ENCODE measurements at places on chromosomes 1 and 21.

GRCh38 chr1:53526451-53527101 is 67.4 kb downstream of the DMRTB1 start:
- no peak for DNase-seq

DNA sequence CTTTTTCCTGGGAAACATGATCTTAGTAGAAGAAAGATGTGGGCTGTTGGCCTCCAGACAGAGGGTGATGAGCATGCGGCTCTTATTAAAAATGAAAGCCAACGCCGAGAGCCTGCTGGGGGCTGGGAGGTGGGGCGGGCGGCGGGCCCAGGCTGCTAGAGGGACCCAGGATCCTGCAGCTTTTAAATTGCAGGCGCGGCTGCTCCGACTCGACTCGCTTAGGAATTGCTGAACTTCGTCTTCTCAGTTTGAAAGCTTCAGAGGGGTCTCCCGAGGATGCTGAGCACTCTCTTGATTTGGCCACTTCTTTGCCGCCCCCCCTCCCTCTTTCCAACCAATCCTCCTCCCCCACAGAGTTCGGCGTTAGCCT is 1.2 kb downstream of the AGPAT3 start:
- DNase-seq = no peak

DNA sequence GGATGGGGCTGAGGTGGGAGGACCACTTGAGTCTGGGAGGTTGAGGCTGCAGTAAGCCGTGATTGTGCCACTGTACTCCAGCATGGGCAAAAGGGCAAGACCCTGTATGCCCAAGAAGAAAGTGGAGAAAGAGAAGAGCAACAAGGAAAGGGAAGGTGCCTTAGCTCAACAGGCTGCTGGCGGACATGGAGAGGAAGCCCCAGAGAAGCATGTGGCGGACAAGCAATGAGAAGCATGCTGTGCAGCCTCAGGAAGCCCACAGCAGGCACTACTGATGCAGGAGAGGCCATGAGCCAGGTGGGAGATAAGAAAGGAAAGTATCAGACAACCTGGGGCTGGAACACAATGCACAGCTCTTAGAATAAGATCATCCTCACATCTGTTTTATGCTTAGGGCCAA is 32.6 kb upstream of the GNG4 start:
- no peak for DNase-seq

- DNase-seq = no peak
These were observed 41.5 kb upstream of the LIN9 start for GRCh38 chr1:226350519-226350865.

GRCh38 chr1:2274231-2274928 is 46.3 kb downstream of the SKI start:
- no peak for DNase-seq

GRCh38 chr1:1086911-1087341 is 12.8 kb upstream of the RNF223 start:
- no peak for DNase-seq

GRCh38 chr21:45262616-45263015 is 25.1 kb downstream of the POFUT2 start:
- DNase-seq = no peak

- DNase-seq = no peak
These were observed 2.8 kb upstream of the CELA2A start for GRCh38 chr1:15453734-15454133.

- no peak for DNase-seq
These were observed 40.3 kb downstream of the PROX1 start for GRCh38 chr1:214028095-214028494.

DNA sequence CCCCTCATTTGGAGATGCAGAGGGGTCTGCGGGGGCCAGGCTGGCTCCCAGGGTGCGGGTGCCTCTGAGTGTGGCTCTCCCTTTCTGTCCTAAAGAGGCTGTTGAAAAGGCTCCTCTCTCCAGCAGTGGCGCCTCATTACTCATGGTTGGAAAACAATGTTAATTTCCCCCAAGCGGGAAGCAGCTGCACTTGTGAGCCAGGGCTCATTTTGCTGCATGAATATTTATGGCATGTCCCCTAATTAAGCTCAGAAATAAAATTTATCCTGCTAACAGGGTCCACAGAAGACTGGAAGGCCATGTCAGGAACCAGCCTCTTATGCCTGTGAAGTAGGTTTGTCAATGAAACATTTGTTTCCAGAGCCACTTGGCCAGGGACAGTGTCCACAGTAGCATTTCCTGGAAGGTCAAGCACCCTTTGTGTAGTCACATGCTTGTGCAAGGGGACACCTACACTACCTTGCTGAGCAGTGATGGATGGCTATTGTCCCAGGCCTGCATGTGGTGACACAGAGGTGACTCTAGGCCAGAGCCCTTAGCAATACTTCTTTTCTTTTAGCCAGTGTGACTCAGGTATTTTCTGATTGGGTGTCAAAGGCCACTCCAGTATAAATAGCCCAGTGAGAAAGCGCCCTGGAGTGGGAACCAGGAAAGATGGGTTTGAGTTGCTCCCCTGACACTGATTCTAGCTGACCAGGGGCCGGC is 259.0 kb downstream of the FOXD2 start:
- DNase-seq = no peak

DNA sequence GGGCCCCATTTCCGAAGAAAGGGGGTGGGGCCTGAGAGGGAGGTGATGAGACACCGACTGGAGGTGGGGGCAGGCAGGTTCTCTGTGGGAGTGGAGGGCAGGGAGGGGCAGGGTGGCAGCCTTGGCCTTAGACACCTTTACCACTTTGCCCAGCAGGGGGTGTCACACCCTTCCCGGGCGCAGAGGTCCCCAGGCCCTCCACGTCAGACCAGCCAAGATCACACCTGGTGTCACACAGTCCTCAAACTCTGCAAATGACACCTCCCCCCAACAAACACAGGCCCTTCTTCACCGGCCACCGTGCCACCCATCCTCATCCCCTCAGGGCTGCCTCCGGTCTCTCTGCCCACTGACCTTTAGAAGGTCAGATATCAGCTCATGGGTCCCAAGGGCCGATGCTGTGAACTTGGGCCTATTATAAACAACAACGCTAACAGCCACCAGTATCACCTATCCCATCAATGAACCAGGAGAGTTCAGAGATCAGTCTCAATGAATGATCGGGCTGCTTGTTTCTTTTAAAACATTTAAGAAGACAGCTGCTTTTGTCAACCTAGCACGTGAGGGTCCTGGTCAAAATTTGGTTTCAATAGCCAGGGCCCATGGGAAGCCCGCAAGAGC is 103.9 kb downstream of the CASZ1 start:
- no peak for DNase-seq

GRCh38 chr1:179017383-179018326 is 8.0 kb upstream of the FAM20B start:
- DNase-seq = no peak

DNA sequence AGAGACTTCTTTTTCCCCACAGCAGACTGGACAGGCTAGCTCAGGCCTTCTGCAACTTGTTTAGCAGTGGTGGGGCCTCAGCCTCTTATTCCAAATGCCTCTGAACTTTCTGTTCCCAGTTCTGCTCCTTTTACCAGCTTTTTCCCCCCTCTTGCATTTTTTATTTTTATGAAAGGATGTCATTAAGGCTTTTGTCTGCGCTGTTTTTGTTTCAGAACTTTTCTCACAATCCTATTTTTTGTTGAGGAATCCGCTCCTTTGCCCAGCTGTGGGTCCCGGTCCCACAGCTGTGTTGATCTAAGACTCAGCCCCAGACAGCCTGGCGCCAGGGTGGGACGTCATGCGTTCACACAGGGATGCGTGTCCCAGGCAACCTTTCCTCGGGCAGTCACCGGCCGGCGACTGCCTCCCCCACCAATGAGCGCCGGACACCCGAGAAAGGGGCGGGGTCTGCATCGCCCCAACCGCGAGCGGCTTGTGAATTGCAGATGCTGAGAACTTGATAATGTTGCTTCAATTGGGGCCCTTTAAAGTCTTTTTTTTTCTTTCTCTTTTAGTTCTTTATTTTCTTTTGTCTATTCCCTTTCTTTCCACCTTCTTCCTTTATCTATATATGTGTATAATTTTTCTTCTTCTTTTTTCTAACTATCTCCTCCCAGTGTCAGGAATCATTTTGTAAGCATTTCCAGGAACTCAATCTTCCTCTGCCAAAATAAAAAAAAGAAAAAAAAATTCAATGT is 3.0 kb upstream of the ID3 start:
- DNase-seq = no peak

GRCh38 chr1:31400393-31400792 is 12.6 kb upstream of the SERINC2 start:
- DNase-seq = no peak

DNA sequence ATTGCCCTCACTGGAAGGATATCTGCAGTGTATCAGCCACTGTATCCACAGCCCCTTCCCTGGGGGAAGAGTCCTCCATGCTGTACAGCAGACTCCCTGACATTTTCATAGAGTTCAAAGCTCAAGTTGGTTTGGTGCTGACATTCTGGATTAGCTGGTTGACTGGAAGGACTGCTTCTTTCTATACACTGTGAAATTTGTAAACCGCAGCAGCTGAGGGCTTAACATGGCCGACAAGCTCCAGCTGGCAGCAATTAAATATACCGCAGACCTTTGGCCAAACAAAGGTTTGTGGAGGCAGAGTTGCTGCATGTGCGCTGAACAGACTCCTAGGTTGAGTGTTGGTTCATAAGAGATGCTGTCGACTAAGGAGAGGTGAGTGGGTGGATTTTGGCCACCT is 126.4 kb downstream of the DHRS3 start:
- no peak for DNase-seq

DNA sequence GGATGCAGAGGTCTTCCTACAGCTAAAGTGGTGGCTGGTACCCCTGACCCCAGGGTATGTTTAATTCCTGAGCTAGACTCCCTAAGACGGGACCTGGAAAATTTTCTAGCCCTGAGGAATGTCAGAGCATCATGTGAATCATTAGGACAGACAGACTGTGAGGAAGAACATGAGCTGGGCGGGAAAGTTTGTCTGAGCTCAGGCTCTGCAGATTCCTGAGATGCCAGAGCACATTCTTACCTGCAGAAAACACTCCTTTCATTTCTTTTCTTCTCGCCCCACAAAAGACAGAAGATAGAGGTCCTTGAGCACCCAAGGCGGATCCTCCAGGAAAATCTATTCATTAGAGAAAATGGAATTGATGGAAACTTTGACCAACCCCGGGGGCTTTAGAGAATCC is 6.5 kb downstream of the CAPN2 start:
- DNase-seq = no peak

DNA sequence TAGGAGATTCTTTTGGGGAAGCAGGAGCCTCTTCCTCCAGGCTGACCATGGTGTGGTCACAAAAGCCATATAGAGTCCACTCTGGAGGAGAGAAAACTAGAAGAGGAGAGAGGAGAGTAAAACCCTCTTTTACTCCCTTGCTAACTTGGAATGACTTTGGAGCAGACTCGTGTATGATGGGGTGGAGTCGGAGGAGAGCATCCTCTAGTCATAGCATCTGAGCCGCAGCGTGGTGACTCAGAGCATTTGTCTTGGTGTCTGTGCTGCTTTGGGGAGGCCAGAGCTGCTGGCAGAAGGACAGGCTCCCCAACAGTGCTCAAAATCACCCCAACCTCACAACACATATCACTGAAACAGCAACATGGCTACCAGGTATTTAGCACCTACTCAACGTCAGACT is 11.1 kb downstream of the HTR6 start:
- no peak for DNase-seq

DNA sequence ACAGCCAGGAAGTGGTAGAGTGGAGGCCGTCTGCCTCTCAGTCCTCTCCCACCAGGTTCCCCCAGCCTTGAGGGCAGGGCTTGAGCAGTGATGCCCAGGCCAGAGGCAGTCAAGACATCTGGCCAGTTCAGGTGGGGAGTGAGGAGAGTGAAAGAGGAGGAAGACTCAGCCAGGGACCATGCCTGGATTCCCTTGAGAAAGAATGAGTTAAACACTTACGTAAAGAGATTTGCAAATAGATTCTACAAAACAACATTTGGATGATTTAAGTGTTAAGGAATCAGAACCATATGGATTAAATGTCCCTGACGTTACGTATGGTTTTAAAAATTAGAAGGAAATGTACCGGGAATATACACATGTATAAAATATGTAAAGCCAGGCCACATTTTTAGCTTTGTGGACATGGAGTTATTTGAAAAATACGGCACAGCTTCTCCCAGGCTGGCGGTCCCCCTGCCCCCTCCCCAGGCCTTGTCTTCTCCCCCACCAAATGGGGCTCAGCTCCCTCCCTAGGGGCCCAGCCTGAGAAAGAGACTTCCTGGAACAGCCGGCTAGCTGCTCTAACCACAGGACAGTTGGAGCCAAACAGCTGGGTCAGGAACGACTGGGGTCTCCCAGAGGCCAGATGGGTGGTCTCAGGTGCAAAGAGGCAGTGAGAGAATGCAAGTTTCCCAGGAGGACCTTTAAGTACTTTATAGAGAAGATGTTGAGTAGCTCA is 188.3 kb upstream of the EDN2 start:
- DNase-seq = no peak

DNA sequence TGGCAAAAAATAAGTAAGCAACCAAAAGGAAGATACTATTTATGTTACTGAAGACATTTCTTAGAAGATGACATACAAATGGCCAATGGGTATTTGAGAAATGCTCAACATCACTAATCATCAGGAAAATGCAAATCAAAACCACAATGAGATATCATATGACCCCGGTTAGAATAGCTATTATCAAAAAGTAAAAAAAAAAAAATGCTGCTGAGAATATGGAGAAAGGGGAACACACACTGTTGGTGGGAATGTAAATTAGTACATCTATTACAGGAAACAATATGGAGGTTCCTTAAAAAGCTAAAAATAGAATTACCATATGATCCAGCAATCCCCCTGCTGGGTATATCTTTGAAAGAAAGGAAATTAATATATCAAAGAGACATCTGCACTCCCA is 34.3 kb upstream of the CREG1 start:
- DNase-seq = no peak

DNA sequence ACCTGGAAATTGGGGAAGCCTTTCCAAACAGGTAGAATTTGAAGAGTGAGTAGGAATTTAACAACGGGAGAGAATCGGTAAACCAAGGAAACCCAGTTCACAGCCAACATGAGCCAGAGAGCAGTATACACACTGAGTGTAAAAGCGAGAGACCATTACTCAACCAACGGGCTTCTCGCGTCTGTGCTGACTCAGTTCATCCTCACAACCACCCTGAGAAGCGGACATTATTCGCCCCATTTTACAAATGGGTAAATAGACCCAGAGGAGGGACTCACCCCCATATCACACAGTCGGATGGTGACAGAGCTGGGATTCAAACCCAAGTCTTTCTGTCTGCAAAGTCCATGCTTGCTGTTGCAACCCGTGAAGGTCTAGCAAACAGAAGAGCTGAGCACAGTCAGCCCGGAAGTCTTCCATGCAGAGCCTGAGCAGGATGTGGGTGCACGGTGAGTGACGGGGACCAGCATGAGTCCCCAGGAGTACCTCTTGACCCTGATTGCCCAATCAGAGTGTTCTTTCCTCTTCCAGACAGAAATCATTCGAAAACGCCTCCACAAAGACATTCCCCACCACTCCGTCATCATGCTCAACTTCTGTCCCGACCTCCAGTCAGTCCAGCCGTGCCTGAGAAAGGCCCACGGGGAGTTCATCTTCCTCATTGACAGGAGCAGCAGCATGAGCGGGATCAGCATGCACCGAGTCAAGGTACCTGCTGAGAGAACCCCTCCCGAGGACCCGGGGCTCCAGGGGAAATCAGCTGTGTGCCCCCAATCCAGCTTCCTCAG is 32.3 kb downstream of the VWA5B1 start:
- DNase-seq = no peak

DNA sequence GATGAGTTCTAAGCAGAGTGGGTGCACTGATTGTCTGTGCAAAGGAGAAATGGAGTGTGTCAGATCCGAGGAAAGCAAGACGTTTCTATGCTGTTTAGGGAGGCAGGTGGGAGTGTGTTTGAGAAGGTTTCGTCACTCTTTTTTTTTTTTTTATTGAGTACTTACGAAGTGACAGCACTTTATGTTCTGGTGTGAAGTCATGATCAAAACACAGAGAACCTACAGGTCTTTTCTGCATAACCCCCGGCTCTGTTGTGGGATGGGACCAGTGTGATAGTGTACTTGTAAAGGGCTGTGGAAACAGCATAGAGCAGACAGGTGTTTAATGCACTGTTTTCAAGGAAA is 26.7 kb downstream of the MIA3 start:
- DNase-seq = no peak

All from iPS DF 6.9 (cell line).